ENCODE measurements at places on chromosomes 1 and 21.

DNA sequence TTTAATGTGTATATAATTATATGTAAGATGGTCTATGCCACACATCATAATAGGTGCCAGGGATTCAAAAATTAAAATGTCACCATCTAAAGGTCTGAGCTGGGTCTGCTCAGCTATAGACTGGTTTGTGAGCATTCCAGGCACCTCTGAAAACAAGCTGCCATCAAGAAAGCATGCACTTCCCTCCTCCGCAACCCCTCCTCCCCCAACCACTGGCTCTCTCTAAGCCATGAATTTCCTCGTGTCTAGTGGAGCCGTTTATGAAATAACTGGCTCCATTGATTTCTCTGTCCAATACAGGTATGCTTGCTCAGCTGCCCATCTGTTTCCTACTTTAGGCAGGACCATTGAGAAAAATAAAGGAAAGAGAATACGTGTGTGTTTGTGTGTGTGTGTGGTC, 522.6 kb upstream of the PLXNA2 start:
- no peak for DNase-seq

DNA sequence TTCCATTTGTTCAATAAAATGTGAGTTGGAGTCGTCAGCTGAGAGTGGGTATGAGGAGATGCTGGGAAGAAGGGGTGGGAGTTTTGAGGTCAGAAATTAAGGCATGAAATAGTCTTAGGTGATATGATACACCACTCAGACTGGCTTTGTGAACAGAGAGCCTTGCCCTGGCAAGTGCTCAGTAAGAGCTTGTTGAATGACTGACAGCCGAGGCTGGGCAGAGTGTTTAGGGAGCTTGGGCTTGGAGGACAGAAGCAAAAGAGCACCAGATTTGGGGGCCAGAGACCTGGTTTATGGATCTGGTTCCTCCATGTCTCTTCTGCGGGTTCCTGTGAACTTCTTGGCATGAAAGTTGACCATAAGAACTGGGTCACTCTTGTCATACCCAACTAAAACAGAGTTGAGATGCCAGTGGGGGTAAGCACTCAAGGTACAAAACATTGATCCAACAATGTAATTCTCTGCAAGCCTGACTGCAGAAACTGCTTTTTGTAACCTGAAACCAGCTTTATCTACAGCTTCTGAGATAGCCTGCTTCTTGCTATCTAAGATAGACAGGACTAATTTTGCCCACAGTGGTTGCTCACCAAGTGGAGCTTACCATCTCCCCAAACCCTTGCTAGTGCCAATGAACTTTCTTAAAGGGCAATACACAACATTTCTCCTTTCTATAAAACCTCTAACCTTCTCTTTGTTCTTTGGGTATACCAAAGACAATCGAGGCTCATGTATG, 126.4 kb downstream of the TENT5C start:
- DNase-seq: no peak

GRCh38 chr1:246815693-246816270, 91.6 kb downstream of the SCCPDH start:
- no peak for DNase-seq

DNA sequence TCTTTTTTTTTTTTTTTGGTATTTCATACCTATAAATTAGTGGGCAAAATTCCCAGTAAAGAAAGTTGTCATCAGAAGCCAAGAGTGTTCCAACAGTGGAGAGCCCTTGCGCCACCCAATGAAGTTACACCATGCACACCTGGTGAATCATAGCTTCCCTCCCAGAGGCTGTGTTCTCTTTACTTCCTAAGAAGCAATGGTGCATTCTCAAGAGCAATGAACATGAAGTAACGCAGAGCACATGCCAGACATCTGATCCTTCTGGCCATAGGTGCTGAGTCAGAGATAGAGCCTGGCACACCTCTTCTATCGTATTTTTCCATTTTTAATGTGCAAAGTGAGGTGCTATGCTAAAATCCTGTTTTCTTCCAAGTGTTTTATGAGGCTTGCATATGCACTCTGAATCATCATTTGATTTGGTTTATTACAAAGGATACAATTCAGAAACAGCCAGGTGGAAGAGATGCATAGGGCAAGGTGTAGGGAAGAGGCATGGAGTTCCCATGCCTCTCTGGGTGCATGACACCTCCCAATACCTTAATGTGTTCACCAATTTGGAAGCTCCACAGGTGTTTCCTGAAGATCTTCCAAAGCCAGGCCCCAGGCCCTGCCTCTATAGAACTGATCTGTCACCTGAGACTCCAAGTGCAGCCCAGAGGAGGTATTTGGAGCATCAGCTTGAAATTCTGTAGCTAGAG, 408.0 kb downstream of the SIPA1L2 start:
- DNase-seq: no peak

GRCh38 chr1:223242382-223242955, 99.4 kb upstream of the TLR5 start:
- DNase-seq: no peak

DNA sequence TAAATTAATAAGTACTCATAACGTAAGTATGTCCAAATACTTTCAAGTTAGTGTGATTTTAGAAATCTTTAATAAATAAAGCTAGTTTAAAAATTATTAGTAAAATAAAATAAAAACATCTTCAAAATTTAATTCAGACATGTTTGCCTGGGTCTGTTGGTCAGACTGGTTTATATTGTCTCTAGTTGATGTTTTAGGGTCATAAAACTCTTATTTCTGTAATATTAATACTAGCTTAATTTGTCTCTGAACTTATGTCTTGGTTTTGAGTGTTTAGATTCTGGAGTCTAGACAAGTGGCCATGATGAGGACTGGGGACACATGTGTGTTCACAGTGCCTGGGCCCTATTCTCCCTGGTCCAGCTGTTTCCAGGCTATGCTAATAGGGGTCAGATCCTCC, 184.5 kb upstream of the TNR start:
- no peak for DNase-seq

DNA sequence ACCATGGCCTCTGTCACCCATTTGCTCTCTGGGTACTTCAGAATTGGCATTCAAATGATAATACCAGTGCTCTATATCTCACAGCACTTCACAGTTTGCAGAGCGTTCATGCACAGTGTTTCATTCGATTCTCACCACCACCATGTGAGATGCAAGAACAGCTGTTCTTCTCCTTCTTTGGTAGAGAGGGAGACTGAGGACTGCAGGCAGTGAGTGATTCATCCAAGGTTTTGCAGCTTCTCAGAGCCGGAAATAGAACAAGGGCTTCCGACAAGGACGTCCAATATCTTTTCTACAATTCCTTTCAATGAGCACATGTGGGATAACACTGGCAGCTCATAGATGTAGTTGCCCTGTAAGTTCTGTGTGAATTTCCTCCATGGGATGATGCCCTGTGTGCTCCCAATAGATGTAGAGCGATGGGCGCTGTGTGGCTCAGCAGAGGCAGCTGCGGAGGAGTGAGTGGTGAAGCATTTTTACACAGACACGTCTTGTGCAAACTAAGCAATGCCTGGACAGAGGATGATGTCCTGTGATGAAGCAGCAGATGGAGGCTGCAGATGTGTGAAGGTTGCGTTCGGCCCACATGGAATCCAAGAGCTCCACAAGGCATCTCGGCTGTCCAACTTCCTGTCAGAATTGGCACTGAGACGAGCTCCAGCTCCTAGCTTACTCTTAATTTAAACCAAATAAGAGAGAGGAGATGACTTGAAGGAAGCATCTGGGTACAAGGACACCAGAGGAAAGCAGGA, 24.9 kb downstream of the MT1HL1 start:
- DNase-seq: no peak

DNA sequence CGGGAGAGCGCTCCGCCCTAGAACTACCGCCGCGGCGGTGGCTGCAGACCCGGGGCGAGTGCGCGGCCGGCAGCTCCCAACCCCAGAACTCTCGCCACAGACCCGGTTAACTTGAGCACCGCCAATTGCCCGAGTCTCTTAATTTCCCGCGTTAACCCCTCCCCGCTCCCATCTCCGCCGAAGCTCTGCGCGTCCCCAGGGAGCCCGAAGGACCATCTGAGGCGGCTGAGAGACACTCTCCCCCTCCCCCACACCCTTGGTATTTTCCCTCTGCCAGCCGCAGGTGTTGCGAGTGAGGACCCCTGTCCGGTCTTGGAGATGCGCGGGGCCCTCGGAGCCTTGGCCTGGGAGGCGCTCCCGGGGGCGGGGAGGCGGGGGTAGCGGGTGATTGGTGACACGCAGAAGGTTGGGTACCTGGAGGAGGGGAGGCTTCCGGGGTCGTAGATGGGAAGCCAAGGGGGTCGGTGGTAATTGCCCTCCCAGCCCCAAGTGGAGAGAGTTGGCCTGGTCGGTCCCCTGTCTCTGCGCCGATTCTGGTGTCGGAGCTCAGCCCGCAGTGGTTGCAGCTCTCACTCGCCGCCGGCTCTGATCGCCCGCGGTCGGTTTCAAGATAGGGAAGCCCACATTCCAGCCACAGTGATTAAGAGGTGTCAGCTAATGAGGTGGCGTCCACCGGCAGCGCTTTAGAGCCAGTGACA, 858 bp upstream of the SUSD4 start:
- DNase-seq: no peak

GRCh38 chr1:208068908-208069307, 158.0 kb upstream of the CD34 start:
- no peak for DNase-seq

- DNase-seq: no peak
Observed at GRCh38 chr1:157724537-157725220, 24.1 kb upstream of the FCRL3 start.

GRCh38 chr1:89149229-89149628, 23.3 kb upstream of the GBP2 start:
- DNase-seq: no peak

DNA sequence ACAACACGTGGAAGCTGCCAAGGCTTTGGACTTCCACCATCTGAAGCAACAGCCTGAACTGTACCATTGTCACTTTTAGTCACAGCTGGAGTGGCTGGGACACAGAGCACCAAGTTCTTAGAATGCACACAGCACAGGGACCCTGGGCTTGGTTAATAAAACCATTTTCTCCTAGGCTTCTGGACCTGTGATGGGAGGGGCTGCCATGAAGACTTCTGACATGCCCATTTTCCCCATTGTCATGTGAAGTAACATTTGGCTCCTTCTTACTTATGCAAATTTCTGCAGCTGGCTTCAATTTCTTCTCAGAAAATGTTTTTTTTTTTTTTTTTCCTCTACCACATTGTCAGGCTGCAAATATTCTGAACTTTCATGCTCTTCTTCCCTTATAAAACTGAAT, 138.6 kb upstream of the BRINP3 start:
- DNase-seq: no peak

DNA sequence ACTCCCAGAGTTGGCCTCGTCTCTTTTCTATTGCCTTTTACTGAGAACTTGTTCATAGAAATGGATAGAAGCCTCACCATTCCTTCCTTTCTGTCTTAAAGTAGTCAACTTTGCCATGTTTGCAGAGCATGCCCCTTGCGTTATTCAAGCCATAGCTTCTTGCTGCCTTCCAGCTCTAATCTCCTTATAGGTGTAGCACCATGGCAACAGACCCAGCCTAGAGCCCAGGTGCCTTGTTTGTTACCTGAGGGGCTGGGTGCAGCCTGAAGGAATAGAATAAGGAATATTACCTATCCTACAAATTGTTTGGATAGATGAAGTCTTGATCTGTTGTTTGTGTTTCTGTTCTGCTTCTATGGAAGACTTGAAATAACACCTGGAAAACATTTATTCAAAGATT, 59.9 kb downstream of the CLEC20A start:
- no peak for DNase-seq

DNA sequence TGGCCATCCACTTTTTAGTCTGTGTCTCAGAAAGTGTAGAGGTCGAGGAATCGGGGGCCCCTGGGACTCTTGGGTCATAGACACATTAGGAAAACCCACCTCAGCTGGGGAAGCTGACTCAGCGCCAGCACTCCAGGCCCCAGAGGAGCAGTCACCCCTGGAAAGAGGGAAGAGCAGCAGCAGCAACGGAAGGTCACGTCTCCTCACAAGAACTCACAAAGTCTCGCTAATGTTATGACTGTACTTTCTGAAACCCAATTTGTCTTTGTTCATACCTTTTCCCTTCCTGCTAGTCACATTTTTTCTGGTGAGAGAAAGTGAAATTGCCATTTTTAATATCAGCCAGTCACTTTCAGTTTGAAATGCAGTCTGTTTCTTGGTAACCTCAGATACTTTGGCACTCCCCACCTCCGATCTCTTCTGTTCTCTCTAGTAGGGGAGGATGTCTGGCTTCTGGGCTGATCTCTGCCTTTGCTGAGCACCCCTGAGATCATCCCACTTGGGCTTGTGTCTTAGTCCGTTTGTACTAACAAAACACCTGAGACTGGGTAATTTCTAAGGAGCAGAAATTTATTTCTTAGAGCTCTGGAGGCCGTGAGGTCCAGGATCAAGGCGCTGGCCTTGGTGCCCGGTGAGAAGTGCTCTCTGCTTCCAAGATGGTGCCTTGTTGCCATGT, 6.0 kb upstream of the NLRP3 start:
- DNase-seq: no peak

- no peak for DNase-seq
Observed at GRCh38 chr1:213425376-213426030, 374.5 kb downstream of the RPS6KC1 start.

GRCh38 chr1:182332261-182333060, 59.1 kb downstream of the GLUL start:
- no peak for DNase-seq

- no peak for DNase-seq
Observed at GRCh38 chr1:20182415-20182814, 3.5 kb upstream of the UBXN10 start.

GRCh38 chr1:187451238-187451637, 622.5 kb downstream of the PLA2G4A start:
- no peak for DNase-seq

DNA sequence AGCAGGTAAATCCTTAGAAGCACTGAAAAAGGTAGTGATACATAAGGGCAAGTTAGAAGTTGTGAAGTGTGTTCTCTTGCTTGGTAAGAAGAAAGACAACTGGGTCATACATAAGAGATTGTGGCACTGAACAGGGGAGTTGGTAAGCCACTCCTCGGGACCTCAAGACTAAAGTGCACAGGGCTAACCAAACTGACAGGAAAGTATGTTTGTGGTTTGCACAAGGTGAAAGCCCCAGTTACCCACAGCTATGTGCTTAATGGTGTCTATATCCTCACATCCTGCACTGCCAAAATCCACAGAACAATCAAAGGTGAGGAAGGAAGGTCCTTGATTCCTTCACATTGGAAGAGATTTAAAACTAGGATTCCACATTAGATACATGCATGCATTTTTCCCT, 276.5 kb downstream of the DNM3 start:
- no peak for DNase-seq

All from stimulated activated CD8-positive, alpha-beta memory T cell treated with anti-CD3 and anti-CD28 coated beads, Interleukin-4, amount 100 ng/mL, for 1 hour (primary cell).